ENCODE measurements at places on chromosomes 16 and 17.

DNA sequence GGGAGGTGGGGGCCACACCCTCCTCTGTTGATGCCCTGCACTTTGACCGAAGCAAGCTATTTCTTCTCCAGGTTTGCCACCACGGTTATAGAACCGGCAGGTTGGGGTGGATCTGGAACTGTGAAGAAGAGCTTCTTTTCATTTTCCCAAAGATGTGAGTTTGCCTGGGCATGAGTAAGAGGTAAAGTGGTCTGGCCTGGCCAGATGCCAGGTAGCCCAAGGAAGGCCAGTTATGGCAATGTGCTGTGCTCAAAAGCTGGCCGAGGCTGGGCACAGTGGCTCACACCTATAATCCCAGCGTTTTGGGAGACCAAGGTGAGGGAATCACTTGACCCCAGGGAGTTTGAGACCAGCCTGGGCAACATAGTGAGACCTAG lies 18.7 kb downstream of the ATP6V0D1 start:
- DNase-seq = no peak

DNA sequence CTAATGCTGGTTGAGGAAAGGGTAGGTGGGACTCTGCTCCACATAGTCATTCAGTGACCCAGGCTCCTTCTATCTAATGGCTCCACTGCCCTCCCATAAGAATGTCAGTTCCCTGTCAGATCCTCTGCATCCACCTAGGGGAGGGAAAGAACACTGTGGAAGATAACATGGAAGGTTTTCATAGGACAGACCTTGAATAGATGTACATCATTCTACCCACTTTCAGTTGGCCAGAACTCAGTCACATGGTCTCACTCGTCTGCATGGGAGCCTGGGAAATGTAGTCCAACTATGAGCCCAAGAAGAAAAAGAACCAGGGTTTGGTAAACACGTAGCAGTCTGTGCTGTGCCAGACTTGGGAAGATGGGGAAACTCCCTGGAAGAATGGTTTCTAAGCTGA lies 27.1 kb upstream of the SCNN1B start:
- no peak for DNase-seq

DNA sequence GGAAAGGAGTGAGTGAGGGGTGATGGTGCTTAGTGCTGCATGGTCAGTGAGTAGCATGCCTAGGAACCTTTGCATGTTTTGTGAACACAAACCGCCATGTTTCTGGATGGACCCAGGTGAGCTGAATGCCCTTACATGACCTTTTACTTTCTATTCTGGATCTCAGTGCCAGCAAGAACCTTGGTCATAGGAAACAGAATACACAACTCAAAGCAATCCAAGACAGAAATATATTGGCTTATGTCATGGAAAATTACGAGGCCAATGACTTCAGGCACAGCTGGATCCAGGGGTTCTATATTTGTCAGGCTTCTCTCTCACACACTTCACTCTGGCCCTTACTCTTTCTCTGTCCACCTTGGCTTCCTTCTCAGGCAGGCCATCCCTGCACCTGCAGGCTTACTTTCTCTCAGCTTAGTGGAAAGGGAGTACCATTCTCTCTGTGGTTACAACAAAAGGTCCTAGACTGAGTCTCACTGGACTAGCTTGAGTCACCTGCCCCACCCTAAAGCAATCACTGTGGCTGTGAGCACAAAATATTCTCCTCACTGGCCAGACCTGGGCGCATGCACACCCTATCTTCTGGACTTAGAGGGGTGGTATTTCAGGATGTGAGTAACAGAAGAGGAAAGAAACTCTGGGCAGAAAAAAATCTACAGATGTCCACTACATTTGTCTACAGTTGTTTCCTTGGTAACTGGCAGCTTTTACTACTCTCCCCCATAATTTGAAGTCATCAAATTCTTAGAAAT lies 20.4 kb upstream of the CPNE2 start:
- no peak for DNase-seq

GRCh38 chr16:88633684-88634140 lies 4.7 kb upstream of the IL17C start:
- no peak for DNase-seq

DNA sequence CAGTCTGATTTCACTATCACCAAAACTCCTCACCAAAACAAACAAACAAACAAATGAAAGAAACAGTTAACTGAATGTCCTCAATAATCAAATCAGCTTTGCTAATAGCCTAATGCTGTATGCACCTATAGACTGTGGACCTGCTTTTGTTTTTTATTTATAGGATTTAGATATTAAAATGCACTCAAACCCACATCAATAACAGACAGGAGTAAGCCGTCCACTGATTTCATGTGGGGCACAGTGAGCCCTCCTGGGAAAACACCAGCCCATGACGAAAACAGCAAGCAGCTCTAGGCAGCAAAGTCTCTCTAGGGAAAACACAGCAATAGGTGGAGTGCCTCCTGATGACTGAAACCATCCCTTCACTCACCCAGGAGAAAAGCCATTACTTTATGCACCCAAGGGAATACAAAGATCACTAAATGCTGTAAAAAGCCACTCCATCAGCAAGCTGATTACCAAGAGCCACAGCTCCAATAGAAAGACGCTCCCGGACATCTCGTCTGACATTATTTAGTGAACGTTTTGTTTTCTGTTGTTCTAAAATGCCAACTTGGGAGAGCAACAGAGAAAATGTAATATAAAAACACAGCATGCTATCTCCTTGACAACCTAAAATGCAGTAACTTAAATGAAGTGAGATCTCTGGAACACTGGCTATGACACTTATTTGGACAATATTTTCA lies 47.8 kb downstream of the ANKFY1 start:
- DNase-seq = no peak

DNA sequence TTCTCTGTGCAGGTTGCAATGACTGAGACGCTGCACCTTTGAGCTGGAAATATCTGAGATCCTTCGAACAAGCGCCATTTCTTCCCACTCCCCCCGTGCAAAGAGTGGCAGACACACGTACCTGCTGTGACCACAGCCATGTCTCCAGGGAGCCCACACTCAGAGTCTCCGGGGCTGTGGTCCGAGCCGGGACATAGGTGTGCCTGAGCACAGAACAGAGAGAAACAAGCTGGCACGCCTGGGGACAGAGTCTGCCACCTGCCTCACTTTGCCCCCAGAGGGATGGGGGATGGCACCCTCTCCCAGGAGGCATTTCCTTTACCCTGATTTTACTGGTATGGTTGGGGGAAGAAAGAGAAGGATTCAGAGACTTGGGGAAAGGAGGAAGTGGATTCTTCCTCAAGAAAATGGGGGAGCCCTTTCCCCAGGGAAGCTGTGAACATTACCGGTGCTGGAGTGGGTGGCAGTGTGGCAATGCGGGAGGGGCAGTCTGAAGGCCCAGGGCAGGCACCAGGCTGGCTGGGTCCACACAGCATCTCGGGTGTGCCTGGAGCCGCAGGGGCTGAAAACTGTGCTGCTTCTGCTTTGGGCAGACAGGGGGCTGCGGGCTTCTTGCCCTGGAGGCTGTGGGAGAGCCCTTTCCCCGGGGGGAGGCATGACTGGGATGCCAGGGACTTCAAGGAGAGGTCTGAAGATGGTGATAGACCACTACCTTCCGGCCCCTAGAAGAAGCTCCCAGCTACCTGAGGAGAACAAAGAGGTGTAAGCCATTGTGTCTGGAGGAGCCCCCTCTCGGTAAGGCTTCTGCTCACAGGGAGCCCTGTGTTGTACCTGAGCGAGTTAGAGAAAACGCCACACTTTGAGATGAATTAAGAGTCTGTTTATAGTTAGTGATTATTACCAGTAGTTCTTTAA lies 6.6 kb upstream of the PIK3R6 start:
- DNase-seq = no peak

DNA sequence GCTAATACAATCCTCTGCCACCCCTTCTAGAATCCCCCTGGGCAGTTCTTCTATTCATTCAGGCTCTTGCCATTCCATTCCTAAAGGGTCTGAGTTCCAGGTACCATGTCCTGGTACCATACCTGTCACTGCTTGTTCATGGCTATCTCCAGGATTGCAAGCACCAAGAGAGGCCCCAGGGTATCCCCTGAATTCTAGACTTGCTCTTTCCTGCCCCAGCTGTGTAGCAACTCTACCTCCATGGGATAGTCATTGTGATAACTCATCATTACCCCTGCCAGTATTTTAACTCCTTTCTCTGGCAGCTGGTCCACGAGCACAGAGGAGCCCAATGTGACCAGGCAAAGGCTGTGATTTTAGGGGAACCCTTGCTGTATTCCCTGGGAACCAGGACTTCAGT lies 143.7 kb upstream of the CDH5 start:
- no peak for DNase-seq

DNA sequence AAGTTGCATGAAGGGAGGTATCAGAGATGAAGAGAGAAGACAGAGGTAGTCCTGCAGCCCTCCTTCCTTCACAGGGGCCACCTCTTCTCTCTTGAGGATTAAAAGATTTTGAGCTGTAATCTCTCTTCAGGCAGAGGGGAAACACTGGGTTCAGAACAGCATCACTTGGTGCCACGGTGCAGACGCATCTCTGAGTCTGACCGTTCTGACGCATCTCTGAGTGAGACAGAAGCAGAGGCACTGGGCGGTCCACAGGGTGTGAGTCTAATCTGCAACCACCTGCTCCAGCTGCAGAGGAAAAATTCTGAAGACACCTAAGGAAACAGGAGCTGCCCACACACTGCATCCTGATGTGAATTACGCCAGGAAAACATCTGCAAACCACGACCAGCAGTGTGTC lies 5.3 kb upstream of the KRT37 start:
- DNase-seq = no peak

- no peak for DNase-seq
Observed at GRCh38 chr16:4859900-4860255, 12.6 kb downstream of the UBN1 start.

GRCh38 chr17:61458000-61458399 lies 5.8 kb downstream of the TBX4 start:
- no peak for DNase-seq

DNA sequence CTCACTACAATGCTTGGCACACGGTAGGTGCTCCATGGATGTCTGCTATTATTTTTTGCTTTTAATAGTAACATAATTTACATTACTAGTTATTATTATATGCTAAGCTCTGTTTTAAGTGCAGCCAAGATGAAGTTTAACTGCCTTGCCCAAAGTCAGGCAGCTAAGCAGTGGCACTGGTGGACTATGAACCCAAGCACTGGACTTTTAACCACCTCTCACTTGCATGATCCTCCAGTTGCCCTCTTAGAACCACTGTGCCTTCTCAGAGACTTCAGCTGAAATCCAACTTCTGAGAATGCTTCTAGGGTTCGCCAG lies 1.5 kb upstream of the ZNF207 start:
- DNase-seq = no peak

DNA sequence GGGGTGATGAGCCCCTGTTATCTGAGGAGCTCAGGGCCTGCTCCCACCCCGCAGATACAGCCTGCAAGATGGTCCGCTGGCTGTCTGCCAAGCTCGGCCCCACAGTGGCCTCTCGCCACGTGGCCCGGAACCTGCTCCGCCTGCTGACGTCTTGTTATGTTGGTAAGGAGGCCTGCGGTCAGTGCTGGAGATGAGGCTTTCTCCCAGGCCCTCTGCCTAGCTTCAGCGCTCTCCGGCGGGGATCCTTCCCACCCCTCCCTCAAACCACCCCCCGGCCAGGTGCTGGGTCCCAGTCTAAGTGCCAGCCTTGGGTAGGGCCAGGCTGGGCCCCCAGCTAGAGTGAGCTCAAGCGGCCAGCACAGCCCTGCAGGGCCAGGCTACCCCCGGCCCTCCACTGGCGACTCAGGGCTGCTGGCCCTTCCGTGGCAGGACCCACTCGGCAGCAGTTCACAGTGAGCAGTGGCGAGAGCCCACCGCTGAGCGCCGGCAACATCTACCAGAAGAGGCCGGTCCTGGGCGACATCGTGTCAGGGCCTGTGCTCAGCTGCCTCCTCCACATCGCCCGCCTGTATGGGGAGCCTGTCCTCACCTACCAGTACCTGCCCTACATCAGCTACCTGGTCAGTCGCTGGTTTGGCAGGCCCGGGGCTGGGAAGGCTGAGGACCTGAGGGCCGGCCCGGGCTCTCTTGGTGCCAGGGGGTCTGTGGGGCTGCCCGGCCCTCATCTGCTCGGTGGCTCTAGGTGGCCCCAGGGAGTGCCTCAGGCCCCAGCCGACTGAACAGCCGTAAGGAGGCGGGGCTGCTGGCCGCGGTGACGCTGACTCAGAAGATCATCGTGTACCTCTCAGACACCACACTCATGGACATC lies 6.1 kb downstream of the WDR81 start:
- no peak for DNase-seq

DNA sequence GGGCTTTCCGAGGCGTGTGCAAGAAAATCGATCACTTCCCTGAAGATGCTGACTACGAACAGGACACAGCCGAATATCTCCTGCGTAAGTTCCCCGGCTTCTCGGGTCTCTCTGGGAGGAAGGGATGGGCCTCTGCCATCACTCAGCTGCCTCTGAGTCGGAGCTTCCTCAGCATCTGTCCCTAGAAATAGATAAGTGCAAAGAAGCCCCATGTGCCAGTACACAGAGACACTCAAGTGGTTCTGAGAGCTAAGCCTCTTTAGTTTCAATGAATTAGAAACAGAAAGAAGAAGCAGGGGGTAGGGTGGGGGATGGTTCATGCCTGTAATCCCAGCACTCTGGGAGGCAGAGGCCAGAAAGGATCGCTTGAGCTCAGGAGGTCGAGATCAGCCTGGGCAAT lies 90.6 kb downstream of the CACNG3 start:
- no peak for DNase-seq

DNA sequence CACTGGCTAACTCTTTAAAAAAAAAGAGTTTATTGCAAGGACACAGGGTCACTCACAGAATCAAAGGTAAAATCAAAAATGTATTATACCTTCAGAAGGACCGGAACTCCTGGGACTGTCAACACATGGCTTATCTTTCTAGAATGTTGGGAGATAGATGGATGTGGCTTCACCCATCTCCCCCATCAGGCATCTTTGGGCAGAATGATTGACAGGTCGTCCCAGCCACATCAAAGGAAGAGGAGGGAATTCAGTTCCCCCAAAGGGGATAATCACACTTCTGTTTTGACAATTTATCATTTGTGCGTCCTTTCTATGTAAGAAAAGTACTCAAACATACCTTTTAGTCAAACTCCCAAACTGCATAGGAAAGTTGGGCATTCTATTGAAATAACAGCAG lies 228.6 kb upstream of the CDH5 start:
- no peak for DNase-seq

GRCh38 chr17:351875-352420 lies 659 bp downstream of the RPH3AL start:
- DNase-seq = no peak

GRCh38 chr17:78529871-78530670 lies 47.1 kb downstream of the DNAH17 start:
- no peak for DNase-seq

- DNase-seq = no peak
Observed at GRCh38 chr16:9780831-9781230, 401.4 kb downstream of the GRIN2A start.

DNA sequence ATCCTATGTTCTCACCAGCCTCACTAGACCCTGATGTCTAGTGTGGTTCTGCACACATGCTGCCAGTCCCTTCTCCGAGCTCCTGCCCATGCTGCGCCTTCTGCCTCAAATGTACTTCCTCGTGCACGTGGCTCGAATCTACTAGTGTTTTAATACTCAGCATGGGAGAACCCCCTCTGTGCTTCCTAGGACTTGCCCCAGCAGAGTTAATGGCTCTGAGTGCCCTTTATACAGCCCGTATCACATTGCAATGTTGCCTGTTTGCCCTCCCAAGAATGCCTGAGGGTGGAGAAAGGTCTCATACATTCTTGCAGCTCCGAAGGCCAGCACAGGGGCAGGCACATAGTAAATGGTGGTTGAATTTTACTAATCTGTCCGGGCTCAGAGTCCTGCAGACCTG lies 190.8 kb upstream of the NLRP1 start:
- no peak for DNase-seq

GRCh38 chr16:66844342-66845079 lies at the start of gene CA7:
TSS of gene CA7 (plus strand) at chr16:66844414. CDS start at chr16:66844488, 74 bp downstream.
- no peak for DNase-seq

GRCh38 chr17:21201874-21202273 lies 12.1 kb downstream of the TMEM11 start:
- DNase-seq = no peak
